Pericardium fibroblast (primary cell): ENCODE measurements at places on chromosomes 7 and 10. TPM values are rescaled to one million over a fixed set of nuclear protein-coding genes. Genes with fewer than 3 reads are reported as not detected.

Gene FAM131B
- total RNA-seq = 0.35 and 2.9 TPM in 2 replicates

Gene ASB15
- not detected in 2 replicates for total RNA-seq

Gene VAX1
- total RNA-seq = not detected in 2 replicates

Gene SLC26A3
- total RNA-seq = not detected in 2 replicates

Gene CLCN1
- not detected in 2 replicates for total RNA-seq

Gene UNCX
- not detected in 2 replicates for total RNA-seq

Gene FAM221A
- total RNA-seq = 0.82 and 1.4 TPM in 2 replicates

Gene ACSL5
- 4.3 and 6.5 TPM in 2 replicates for total RNA-seq

Gene SEMA4G
- total RNA-seq = 1.4 and 2.3 TPM in 2 replicates

Gene ELOVL3
- total RNA-seq = 0.68 and 1.2 TPM in 2 replicates

Gene HSPA12A
- 3.4 and 8.4 TPM in 2 replicates for total RNA-seq

Gene HYAL4
- total RNA-seq = not detected in 2 replicates

Gene TRIM73
- under 0.01 and 0.70 TPM in 2 replicates for total RNA-seq

Gene CYP3A7
- 1.0 TPM in 1 of 2 replicates, not detected in the other for total RNA-seq

Gene STAMBPL1
- total RNA-seq = 13.0 and 36.9 TPM in 2 replicates

Gene PNLIPRP2
- not detected in 2 replicates for total RNA-seq

Gene TSC22D4
- 48.1 and 49.1 TPM in 2 replicates for total RNA-seq

Gene MEOX2
- 10.3 and 17.0 TPM in 2 replicates for total RNA-seq

Gene CPXM2
- not detected in 2 replicates for total RNA-seq

Gene H2BK1
- total RNA-seq = not detected in 2 replicates

Gene RAMP3
- total RNA-seq = not detected in 2 replicates

Gene CACNA2D1
- total RNA-seq = 24.2 and 36.3 TPM in 2 replicates

Gene R3HCC1L
- 6.3 and 7.6 TPM in 2 replicates for total RNA-seq

Gene MKX
- 0.51 TPM in 1 of 2 replicates, not detected in the other for total RNA-seq

Gene KCNH2
- 0.12 and 0.34 TPM in 2 replicates for total RNA-seq
